ENCODE measurements at places on chromosomes 1 and 21.

GRCh38 chr1:66438501-66438900, 95.5 kb upstream of the SGIP1 start:
- DNase-seq: no peak

GRCh38 chr1:57748719-57749118, 324.9 kb upstream of the DAB1 start:
- DNase-seq: no peak

DNA sequence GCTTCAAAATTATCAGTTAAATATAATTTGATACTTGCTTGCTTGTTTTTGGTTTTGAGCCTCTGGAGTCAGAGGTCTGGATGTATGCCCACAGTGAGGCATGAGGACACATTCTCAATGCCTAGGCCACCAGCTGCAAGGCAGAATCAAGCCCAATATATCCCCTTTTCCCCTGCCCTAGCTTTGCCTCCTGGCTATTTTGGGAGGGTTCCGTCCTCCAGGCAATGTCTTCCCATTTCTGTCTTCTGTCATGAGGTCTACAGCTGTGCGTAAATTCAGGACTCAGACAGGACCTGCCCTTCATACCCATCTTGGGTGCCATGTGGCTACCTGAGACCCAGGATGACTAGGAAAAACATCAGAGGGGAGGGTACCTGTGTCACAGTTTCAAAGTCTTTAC, 19.2 kb downstream of the NRDC start:
- DNase-seq: no peak

DNA sequence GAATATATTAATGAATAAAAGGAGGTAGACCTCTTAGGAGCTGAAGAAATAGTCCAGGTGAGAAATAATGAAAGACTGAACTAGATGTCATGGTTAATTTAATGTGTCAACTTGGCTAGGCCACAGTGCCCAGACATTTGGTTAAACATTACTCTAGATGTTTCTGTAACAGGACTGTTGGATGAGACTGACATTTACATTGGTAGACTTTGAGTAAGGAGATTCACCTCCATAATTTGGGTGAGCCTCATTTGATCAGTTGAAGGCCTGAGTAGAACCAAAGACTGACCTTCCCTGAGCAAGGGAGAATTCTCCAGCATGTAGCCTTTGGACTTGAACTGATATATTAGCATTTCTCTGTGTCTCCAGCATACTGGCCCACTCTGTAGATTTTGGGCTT, 49.2 kb upstream of the TACSTD2 start:
- no peak for DNase-seq

DNA sequence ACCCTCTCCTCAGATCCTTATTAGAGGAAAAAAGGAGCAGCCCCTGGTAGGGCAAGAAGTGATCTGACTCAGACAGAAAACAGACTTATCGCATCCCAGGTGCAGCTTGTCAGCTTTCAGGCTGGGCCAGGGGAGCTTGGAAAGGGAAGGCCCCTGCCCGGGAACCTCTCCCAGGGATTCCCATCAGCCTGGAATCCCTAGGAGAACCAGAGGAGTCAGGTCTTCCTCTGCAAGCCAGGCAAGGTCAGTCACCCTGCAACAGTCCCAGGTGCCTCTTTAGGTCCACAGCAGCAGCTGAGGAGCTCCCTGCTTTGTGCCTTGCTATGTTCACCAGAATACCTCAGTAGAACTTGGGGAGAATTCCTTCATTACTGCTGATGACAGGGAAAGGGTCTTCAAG, 2.9 kb upstream of the PRAMEF12 start:
- no peak for DNase-seq

DNA sequence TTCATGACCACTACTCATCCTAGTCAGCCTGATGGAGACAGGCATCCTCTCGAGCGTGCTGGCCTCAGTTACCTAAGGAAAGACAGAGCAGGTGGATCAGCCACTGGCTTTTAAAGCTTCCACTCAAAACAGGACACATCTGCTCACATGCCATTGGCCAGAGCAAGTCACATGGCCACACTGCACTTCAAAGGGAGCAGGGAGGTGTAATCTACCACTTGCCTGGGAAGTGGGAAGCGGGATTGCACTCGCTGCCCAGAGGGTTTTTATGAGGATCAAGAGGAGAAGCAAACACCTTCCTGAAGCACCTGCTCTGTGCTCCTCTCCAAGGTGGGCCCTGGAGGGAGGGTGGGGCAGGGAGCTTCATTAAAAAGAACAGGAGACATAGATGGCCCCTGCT, 108.0 kb downstream of the TAS1R2 start:
- DNase-seq: no peak

DNA sequence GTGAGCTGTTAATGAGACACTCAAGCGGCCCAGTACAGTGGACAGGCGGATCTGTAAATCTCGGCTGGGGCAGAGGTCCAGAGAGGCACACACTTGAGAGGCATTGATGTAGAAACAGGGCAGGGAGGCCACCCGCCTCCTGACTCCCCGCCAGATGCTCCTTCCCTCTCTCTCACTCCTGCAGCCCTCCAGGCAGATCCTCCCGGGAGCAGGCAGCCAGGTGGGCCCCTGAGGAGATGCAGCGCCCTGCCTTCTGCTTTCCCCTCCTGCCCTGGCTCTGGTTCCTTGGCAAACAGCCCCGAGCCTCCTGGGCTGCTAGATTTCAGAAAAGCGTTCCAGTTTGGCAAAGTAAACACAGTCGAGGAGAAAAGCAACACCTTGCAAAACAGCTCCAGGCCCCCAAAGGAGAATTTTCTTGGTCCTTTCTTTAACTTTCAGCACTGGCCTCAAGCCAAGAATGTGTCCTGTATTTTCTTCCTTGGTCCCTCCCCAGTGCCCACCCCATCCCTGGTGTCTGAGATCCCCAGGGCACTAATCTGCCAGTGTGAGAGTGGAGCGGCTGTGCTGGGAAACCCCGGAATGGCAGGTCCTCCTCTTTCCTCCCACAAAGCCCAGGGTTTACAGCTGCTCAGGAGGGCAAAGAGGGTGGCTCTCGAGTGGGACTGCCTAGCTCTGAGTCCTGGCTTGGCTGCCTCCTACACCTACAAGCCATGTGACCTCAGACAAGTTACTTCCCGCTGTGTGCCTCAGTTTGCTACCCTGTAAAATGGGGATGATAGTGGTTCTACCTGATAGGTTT, 29.4 kb upstream of the IFNLR1 start:
- no peak for DNase-seq

DNA sequence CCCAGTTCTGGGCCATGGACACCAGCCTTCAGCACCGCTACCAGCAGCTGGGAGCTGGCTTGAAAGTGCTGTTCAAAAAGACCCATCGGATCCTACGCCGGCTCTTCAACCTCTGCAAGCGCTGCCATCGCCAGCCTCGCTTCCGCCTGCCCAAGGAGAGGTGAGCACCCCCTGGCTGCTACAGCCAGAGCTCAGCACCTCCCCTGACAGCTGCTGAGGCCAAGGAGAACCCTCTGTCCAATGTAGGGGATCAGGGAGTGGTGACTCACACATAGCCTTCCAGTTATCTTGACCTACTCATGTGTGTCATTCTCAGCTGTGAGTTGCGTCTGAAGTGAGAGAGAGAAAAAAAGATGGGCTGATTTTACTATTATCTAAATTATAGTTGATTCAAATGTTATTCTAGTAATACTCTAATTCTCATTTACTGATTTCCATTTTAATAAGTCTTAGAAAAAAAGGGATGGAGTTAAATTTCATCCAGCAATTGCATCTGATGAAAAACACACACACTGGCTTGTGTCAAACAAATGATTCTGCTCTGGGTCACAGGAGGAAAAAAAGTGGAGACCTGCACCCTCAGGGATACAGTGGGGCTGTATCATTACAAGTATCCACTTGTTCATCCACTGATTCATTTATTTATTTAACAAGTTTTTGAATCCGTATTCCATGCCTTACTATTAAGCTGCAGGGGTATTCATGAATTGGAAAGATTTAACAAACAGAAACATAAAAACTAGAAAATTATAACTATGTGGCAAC, 108.0 kb downstream of the BRINP2 start:
- no peak for DNase-seq

DNA sequence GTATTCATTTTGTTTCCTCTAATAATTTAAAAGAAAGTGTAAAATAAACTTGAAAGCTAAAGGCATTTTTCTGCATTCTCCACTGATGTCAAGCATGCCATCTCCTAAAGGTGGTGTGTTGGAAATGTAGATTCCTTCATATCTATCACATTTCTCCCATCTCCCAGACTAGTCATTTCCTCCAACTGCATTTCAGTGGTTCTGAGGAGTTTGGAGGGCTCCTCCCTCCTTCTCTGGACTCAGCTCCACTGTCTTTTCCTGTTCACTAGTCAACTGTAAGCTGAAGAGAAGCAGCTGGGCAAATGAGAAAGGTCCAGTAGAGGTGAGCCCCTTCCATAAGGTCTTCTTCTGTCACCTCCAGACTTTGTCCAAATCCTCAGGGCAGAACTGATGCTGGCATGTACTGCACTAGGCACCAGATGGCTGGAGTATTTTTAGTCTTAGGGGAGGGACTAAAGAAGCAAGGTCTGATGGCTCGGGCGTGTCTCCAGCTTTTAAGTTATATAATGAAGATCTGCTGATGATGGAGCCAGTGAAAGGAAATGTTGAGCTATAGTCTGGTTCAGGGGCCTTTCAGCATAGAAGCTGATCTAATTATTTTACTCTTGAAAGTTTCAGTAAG, 186.1 kb downstream of the NTNG1 start:
- no peak for DNase-seq

DNA sequence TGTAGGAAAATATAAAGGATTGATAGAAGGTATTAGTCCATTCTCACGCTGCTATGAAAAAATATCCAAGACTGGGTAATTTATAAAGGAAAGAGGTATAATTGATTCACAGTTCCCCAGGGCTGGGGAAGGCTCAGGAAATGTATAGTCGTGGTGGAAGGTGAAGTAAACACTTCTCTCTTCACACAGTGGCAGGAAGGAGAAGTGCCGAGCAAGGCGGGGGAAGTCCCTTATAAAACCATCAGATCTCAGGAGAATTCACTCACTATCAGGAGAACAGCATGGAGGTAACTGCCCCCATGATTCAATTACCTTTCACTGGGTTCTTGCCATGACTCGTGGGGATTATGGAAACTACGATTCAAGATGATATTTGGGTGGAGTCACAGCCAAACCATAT, 1806.0 kb downstream of the MRPL39 start:
- no peak for DNase-seq

DNA sequence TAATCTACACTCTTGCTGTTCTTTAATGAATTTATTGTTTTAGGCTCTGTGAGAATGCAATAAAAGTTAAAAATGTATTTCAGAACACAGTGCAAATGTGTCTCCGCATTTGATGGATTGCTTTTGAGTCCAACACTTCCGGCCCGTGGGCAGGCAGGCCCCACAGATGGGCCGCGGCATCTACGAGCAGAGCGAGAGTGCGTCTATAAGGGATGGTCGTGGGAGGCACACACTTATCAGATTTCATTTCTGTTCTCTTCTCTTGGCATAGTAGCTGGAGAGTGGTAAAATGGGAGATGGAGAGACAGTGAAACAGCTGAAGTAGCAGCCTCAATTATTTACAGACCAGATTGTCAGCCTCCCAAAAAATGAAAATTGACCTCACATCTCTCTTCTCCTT, 134.2 kb downstream of the NAV1 start:
- DNase-seq: no peak

DNA sequence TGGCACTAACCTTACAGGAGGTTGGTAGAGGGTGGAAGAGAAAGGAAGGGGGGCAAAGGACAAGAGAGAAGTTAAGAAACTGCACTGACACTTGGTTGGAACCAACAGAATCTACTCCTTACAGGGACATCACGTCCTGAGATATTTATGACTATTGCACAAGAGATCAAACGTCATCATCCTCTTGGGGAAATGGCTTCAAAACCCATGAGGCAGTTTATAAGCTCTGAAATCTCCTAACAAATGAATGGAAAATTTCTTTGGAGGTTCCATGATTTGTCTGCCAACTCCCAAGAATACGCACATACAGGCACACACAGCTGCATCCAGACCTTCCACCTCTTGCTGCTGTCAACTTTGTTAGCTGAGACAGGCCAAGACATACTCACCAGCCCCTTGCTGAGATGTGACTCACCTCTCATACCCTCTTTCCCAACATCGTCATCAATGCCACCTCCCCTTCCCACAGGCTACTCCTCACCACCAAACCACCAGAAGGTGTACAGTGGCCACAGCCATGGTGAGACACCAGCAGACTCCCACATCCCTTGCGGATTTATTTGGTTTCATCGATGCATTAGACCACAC, 135.5 kb downstream of the SETD4 start:
- no peak for DNase-seq

DNA sequence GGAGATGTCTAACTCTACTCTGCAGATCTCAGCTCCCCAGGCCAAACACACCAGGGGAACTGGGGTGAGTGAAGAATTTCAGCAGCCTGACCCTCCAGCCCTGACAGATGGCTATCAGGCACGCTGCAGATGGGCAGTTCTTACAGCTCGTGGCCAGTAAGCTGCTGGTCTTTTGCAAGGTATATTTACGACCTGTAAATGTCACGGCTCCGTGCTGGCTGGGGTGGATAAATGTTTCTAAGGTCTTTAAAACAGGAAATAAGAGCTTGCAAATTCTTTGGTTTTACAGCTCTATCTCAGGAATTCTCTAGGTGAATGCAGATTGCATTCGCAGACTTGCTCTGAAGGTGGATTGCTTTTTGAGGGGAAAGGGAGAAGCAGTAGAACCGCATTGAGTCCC, 10.1 kb downstream of the DOP1B start:
- no peak for DNase-seq

- no peak for DNase-seq
These were observed 359.3 kb downstream of the ADGRL2 start for GRCh38 chr1:82160036-82160435.

DNA sequence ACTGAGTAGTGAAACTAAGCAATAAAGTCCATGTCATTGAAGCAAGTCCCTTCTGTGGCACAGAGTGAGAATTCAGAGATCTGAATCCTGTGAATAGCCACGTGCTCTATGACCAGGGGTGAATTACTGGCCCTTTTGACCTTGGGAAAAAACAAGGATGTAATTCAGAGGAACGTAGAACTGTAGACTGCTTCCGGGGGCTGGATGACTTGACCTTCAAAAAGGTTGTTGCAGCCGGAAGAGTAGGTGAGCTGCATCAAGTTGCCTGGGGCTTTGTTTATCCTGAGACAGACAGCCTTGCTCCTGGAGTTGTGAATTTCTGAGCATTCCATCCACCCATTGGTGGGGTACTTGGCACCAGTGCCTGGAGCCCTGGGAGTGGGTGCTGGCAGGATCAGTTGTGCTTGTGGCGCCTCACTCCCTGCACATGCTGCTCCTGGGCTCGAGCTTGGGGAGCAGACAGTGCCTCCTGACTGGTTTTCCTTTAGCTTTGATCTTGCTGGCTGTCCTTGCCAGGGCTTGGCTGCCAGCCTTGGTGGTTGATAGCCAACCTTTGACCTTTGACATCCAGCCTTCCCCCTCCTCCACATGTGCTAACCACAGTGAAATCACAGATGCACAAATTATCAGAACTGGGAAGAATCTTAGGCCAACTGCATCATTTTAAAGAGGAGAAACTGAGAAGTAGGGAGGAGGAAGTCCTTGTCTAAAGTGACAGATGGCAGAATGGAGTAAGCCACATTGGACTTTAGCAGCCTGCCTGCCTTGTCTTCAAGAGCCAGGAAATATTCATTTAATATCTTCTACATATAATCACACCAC, 16.2 kb upstream of the MYOG start:
- no peak for DNase-seq

GRCh38 chr1:84427250-84428188, 29.2 kb downstream of the DNASE2B start:
- DNase-seq: no peak

All from caudate nucleus (tissue), 63 donors.